Fibroblast of skin of left biceps (primary cell): ENCODE measurements at places on chromosomes 1 and 21.

DNA sequence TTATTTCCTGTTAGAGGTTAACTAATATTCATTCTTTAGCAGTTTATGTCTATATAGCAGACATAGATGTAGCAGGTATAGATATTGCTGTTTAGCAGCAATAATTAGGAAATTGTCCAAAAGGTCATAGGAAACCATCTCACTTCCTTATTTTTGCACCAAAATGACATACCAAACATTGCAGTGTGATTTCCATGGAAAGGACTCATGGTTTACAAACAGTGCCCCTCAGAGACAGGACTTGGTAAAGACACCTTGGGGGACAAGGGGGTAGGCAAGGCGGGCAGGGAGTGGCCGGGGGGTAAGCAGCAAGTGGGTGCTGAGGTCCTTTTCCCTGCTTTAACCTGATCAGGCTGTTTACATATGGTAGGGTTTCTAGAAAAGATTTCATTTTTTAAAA is 30.5 kb downstream of the BATF3 start:
- no peak for DNase-seq

GRCh38 chr21:14548779-14549178 is 2.7 kb upstream of the SAMSN1 start:
- DNase-seq, result no peak

DNA sequence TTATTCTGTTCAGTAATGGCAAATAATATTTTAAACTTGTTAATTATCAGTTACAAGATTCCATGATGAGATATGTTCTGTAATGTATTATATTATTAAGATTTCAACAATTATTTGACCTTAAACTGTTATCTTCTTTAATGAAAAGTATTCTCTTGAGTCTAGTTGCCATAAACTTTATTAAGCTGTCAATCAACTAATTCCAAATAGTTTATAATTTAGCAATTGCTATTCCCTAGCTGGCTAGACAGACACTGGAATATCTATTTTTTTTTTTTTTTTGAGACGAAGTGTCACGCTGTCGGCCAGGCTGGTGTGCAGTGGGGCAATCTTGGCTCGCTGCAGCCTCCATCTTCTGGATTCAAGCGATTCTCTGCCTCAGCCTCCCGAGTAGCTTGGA is 3.8 kb downstream of the CMPK1 start:
- DNase-seq, result no peak

- DNase-seq, result peak; percentile 52
Measured at GRCh38 chr1:210584439-210585113, 255.9 kb downstream of the HHAT start.

- DNase-seq, result no peak
Measured at GRCh38 chr1:205811660-205812059, 1.3 kb downstream of the SLC41A1 start.

DNA sequence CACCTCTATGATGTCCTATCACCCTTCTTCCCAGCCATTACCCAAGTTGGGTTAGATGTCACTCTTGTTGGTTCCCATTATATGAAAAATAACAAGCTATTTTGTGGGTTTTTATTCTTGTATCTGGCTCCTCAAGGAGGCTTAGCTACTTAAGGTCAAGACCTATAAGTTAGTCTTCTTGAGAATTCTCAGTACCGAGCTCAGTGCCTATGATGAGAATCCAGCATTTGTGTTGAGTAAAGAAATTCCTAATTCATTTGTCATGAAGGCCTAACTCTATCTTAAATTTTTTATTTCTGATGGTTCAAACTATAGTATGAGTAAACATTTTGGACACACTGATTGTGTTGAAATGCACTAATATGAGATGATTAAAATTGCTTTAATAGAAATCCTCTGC is 15.9 kb downstream of the NUF2 start:
- DNase-seq, result no peak

DNA sequence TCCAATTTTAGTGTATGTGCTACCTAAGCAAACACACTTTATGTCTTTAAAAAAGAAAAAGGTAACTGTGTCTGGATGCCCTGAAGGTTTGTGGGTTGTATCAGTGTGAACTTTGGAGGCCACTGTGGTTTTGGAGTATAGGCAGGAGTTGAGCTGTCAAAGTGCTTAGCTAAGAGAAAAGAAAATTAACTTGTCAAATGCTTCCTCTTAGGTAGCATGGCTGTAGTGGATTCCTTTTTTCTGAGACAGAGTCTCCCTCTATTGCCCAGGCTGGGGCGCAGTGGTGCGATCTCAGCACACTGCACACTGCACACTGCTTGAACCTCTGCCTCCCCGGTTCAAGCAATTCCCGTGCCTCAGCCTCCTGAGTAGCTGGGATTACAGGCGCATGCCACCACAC is 11.2 kb upstream of the SLC41A1 start:
- DNase-seq, result no peak

DNA sequence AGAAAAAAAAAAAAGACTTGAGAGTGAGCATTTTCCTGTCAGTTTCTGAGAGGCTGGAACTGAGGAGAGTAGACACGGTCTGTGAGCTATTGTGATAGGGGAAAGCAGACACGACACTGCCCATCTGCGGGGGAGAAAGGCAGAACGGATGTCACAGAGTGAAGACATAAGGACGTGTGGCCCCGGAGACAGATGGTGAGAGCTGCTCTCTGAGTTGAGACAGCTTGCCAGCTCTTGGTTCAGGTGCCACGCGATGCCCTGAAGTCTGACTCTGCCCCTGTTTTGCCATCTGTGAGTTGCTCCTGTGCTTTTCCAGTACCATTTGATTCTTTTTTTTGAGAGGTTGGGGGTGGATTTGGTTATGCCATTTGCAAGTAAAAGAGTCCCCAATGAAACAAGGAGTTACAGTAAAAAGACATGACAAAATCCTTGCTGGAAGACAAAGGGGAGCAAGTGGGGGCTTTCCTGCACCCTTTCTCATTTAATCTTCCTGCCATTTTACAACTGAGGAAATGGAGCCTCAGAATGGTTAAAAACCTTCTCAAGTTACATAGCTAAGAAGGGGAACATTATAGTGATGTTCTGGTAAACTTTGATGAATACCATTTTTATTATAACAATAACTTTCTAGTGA is 128.9 kb upstream of the DNAH14 start:
- DNase-seq, result no peak

- DNase-seq, result no peak
Measured at GRCh38 chr1:179124873-179125272, 43.0 kb downstream of the TOR3A start.

DNA sequence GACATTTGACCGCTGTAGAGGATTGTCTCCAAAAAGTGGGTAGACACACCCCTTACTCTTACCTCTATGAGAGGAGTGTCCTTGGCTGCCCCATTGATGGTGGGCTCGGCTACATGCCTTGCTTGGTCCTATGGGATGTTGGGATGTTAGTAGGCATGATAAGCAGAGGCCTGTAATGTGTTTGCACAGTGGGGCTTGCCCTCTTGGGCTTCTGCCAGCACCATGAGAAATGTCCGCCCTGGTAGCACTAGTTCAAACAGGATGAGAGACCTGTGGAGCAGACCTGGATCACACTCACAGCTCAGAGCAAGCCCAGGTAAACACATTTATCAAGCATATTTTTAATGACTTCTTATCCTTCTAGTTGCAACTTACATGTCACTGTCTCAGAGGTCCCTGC is 54.2 kb downstream of the SH3GLB1 start:
- DNase-seq, result no peak

DNA sequence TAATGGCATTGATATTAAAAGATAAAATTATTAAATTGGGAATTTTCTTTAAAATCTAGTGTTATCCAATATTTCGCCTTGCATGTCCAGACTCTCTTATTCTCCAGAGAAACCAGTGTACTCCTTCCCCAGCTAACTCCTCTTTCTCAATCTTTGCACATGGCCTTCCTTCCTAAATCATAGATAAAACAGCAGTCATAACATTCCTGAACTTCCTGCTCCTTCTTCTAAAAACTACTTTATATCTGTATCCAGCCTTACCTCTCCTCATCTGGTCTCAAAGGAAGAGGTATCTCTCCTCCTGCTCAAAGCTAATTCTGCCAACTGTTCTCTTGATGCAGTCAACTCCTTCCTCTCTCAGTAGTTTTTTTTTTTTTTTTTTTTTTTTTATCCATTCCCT is 39.5 kb upstream of the NEK7 start:
- no peak for DNase-seq

- no peak for DNase-seq
Measured at GRCh38 chr1:160219062-160219929, 14.1 kb downstream of the PEA15 start.

- DNase-seq, result no peak
Measured at GRCh38 chr1:28144203-28145135, 32.0 kb downstream of the PTAFR start.

DNA sequence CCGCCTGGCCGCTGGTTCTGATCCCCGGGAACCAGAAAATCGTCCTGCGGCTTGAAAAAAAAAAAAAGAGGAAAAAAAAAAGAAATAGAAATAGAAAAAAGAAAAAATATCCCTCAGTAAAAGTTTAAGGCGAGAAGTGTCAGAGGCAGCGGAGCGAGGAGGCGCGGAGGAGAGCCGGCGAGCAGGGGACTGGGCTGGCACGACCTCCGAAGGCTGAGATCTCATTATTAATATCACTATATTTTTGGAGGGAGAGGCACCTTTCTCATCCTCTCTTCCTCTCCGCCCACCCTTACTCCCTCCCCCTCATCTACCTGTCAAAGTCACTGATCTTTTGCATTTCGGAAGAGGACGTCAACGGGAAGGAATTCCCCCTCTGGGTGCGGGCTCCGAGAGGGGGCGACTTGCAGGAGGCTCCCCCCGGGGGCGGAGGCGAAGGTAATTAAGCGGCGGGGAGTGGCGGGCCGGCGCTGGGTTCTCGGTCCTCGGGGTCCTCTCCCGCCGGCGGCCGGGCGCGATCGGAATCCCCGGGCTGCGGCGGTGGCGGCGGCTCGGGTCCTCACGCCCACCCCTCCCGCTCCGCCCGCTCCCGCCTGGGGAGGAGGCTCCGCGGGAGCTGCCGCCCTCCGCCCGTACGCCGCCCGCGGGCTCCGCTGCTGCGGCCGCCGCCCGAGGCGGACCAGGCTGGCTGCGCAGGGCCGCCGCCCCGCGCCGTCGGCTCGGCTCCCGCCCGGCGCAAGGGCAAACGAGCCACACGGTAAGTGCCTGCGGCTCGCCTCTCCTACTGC is at the start of gene NTNG1:
TSS of gene NTNG1 (plus strand) at position 337 of the 788 bp plus-strand sequence.
- DNase-seq, result no peak

DNA sequence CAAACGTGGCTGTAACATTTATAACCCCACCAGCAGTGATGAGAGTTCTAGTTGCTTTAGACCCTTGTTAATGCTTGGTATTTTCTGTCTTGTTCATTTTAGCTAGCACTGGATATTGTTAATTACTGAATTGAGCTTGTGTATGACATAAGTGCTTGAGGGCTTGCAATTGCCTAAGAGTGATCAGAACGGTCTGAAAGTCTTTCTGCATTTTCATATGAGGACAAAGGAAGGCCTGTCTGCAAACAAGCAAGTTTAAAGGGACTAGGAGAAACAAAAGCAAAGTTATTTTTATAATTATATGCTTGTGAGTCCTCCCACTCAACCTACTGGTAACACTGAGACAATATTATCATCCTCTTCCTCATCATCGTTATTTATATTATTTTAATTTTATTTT is 305.5 kb upstream of the DUSP10 start:
- DNase-seq, result no peak

- no peak for DNase-seq
Measured at GRCh38 chr1:105427543-105427942, 1628.9 kb upstream of the PRMT6 start.

DNA sequence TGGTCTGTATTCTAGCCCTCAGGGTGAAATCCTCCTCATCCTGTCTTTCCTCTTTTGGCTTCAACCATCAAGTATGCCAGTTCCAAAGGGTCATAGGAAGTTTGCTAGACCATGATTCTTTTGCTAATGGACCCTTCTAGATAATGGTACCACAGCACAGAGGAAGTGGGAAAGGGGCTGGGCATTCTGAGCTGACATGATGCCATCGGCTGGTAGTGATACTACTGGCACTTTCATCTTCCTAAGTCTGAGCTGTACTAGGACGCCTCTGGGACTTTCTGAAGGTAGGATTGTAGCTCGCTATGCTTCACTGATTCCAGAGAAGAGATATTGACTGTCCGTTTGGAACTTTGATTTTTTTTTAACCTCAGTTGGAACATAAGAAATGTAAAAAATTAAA is 11.4 kb downstream of the FASLG start:
- DNase-seq, result no peak

- DNase-seq, result no peak
Measured at GRCh38 chr21:28731700-28732321, 260.9 kb downstream of the LTN1 start.

- DNase-seq, result no peak
Measured at GRCh38 chr1:183986941-183987340, 50.6 kb downstream of the COLGALT2 start.

DNA sequence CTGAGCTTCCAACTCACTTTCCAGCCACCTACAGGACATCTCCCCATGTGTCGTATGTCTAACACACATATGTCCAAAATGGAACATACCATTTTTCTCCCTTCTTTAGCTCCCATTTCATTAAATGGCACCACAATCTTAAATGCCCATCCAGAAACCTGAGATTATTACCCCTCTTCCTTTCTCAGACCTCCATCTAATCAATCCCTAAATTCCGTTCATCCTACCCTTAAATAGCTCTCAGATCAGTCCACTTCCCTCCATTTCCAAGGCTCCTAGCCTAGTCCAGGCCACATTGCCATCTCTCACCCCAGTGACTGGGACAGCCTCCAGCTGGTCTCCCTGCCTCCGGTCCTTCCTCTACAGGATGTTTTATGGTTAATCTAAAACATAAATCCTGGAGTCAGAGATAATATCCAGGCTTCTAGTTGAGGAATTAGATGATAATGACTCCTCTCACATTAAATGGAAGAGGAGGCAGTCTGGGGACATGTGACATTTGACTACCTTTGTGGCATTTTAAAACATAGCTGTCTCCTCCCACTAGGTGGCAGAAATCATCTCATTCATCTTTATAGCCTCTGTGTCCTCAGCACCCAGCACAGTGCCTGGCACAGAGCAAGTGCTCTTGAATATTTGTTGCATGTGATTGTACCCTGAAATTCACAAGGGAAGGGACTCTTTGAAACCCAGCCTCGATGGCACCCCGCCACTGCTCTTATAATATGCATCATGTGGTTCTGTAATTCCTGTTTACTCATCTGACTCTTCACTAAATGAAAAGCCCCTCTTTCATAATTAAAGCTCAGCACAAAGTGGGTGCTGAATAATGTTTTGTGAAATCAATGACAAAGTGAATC is 102.3 kb downstream of the TMEM53 start:
- DNase-seq, result no peak

GRCh38 chr1:214002472-214002871 is 14.7 kb downstream of the PROX1 start:
- DNase-seq, result no peak

DNA sequence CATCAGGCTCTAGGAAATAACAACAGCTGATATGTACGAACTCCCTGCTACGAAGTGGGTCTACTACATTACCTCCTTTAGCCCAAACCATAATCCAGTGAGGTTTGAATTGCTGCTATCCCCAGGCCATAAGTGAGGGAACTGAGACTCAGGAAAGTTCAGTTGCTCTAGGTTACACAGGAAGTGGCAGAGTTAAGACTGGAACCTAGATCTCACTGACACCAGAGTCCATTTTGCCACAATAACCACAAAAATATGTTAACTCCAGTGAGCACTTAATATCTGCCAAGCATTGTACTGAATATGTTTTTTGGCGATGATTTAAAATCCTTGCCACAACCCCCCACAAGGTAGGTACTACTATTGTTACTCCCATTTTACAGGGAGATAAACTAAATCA is 8.9 kb upstream of the TADA1 start:
- DNase-seq, result no peak
